PC-3 (cell line): ENCODE measurements at places on chromosomes 3 and 15.

DNA sequence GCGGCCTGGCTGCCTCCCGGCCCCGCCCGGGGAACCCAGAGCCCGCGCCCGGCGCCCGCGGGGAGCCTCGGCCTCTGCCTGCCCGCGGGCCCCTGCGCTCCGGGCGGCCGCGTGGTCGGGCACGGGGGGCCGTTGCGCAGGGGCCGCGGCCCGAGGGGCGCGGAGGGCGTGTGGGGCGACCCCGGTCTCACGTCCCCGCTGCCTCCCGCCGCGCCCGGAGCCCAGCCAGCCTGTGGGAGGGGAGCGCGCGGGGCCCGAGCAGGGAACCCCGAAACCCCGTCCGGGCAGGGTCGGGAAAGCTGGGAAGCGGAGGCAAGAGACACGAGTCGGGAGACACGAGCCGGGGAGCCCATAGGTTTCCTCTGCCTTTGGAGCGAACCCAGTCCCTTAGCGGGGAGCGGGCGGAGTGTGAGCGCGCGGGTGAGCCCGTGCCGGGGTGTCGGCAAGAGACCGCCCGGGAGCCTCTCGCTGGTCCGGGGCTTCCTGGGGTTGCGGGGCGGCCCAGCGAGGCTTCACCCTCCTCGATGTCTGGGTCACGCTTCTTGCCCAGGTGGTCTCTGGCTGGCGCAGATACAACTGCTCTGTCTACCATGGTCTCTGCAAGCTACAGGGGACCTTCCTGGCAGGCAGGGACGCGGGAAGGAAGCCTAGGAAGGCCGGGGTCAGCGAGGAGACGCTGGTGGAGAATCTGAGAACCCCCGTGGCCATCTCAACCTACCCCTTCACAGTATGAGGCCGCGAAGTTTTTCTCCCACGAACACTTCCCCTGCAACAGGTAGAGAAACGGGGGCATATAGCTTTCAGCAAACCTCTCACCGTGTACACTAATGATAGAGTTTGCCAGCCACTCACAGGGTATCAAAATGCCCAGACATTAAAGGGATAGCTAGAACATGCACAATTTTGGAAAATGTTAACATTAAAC lies 586 bp downstream of the LRRK1 start:
- peak; percentile 26 for DNase-seq

DNA sequence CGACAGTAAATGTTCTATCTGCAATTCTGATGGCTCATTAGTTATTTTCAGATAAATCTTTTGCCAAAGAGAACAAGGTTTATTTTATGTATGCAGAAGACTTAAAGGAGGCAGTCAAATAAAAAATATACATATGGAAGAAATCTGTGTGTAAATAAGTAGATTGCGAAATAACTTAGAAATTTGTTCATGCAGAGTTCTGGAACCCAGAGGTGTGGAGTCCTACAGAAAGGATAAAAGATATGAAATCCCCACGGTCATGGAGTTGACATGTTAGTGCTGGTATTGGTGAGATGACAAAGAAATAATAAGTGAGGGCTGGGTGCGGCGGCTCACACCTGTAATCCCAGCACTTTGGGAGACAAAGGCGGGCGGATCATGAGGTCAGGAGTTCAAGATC lies 111.2 kb upstream of the CFAP20DC start:
- no peak for DNase-seq

GRCh38 chr3:148957586-148957985 lies 33.8 kb upstream of the GYG1 start:
- DNase-seq = peak; percentile 27

- DNase-seq = peak; percentile 10
Measured at GRCh38 chr3:194030372-194030771, 105.6 kb upstream of the HES1 start.

DNA sequence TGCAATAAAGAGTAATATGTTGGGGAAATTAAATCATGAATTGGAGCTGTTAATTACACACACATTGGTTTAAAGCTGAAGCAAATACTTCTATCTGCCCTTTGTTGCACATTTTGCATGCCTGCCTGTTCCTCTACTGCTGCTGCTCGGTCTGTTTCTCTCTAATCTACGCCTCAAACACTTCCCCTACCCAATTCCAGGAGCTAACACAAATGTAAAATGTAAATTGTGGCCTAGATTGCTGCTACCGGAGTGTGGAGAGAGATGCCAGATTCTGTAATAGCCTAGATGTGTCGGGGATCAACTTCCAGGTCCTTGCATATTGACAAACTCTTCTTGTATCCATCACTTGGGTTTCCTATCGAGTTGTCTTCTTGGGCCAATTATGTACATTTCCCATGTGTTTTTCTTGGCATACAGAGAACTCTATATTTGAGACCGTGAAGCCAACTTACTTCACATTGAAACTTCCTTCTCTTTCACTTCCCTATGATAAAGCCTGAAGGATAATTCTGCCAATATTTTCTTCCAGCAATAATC lies 450.4 kb upstream of the NR2F2 start:
- no peak for DNase-seq

GRCh38 chr3:23055733-23056376 lies 147.3 kb upstream of the UBE2E2 start:
- DNase-seq = peak; percentile 86

- peak; percentile 50 for DNase-seq
Measured at GRCh38 chr3:125967156-125967555, 1.8 kb upstream of the ROPN1B start.

GRCh38 chr15:70262591-70263274 lies 165.0 kb upstream of the TLE3 start:
- no peak for DNase-seq

DNA sequence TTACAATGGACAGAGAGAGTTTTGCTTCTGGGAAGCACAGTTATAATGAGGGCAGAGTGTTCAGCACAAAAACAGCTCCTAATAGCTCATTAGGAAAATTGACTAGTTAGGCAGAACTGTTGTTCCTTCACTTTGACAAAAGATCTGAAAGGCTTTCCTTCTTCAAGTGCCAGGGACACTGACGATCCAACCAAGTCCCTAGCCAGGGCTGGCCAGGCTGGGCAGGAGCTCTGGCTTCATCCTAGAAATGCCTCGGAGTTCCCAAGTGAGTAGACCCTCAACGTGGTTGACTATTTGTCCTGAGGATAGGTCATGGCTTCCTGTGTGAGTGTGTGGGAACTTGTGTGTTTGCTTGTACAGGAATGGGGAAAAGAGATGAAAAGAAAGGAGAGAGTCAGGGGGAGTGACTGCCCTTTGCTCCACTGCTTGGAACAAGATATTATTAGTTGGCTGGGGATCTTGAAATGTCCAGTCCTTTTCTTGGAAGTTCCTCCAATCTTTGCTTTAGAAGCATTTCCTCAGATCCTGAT lies 617.9 kb downstream of the NTRK3 start:
- no peak for DNase-seq

DNA sequence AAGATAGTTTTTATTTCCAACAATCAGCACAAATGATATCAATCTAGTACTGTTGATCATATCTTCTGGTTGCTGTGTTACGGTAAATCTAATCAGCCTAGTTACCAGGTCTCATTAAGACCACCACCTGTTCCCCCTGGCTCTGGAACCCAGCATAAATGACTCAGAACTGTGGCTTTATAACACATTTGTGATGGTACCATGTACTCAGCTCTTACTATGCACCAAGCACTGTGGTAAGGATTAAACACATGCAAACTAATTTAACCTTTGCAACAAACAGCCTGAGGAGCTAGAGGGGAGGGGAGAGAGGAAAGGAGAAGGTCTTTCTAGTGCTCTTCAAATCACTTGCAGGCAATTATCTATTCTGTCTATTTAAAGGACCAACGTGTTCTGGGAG lies 173.9 kb upstream of the LMCD1 start:
- DNase-seq = no peak

DNA sequence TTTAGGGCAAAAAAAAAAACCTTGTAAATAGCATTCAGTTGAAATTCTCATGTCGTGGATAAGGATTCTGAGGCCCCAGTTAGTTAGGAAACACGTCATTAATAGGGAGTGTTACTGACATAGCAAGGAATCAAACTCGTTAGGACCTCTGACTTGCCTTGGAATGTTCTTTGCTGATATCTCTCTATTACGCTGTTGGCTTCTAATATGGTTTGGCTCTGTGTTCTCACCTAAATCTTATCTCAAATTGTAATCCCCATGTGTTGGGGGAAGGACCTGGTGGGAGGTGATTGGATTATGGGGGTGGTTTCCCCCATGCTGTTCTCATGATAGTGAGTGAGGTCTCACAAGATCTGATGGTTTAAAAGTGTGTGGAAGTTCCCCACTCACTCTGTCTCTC lies 40.3 kb downstream of the CHL1 start:
- DNase-seq = no peak

- DNase-seq = no peak
Measured at GRCh38 chr15:43439268-43439667, 53.7 kb downstream of the TP53BP1 start.

- no peak for DNase-seq
Measured at GRCh38 chr15:57563416-57563815, 28.3 kb upstream of the MYZAP start.

DNA sequence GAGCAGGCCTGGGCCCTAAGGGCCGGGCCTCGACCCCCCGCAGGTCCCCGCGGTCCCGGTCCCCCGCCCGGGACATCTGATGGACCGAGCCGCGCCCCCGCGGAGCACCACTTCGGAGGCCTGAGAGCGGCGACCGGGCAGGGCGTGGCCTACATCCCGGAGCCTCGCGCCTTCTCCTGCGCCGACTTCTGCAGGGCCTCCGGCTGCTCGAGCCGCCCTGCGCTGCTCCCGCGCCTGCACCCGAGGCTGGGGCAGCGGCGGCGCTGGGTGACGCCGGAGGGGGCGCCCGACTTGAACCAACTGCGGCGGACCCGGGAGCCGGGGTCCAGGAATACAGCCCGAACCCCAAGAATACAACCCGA lies 14.9 kb upstream of the GP9 start:
- no peak for DNase-seq

DNA sequence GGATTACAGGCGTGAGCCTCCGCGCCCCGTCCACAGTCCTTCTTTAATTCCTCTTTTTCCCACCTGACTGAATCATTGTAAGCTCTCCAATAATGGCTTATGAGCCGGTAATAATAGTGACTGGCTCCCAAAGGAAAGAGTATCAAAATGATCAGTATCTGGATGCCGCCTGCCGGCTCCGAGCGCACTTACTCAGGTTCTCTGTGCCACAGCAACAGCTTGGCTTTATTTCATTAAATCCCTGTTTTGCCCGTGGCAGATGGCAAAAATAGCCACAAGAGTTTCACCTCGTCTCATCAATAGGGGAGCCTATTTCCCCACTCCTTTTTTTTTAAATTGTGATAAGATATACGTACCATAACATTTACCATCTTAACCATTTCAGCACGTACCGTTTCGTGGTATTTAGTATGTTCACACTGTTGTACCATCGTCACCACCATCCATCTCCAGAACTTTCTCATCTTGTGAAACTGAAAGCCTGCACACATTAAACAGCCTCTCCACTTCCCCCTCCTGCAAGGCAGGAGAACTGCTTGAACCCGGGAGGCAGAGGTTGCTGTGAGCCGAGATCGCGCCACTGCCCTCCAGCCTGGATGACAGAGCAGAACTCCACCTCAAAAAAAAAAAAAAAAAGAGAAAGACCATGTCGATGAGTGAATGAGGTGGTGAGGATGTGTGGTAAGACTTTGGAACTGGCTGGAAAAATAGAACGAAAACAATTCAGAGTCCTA lies 80.7 kb upstream of the DLG1 start:
- no peak for DNase-seq

DNA sequence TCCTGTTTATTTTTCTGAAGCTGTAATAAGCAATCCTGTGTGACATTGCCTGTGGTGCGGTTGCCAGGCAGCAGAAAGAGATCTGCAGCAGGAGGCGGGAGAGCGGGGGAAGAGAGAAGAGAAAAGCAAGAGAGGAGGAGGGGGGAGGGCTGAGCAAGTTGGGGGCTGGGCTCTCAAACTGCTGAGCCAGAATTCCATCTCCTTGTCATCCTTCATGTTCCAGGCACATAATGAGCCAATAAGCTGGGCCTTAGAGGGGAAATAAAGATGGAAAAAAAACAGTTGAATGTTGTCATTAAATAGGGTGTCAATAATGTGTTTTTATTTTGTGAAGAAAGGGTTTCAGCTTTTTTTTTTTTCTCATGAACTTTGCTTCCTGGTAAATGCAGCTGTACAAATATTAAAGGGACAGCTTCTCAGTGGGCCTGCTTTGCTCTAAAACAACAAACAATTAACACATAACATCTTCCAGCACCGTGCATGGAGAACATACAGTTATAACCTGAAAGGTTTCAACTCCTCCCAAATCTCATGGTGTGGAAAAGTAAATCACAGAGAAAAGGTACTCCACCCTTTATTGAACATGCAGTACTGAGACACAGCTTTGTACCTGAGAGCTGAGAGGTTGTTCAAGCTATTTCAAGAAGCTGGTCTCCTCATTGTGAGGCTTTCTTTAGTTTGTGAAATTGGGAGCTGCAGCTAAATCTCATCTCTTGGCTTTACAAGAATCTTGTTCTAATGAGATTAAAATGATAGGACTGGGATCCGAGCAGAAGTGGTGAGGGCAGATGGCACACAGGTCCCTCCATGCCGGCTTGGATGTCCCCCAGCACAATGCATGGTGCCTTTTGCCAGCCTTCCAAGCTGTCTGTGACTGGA lies 451.1 kb upstream of the KCNMB2 start:
- no peak for DNase-seq
